Type B pancreatic cell (in vitro differentiated cells): ENCODE measurements at places on chromosomes 3 and 15. TPM values are rescaled to one million over a fixed set of nuclear protein-coding genes. Genes with fewer than 3 reads are reported as not detected.

DNA sequence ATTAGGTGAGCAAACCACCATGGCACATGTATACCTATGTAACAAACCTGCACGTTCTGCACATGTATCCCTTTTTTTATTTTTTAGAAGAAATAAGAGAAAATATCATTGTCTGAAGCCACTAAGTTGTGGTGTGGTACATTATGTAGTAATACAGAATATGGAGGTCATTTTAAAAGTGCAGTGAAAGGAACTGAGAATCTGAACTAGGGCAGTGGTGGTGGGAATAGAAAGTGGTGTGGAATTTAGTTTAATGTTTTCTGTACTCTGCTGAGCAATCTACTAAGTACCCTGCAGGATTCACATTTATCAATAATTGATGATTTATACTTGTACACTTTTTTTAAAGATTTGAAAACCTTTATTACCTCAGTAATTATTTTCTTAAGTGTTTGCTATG is 283.5 kb downstream of the CHL1 start:
- H3K4me3 ChIP-seq = no peak overlapping the region
- no peak overlapping the region for H3K27ac ChIP-seq
- H3K27me3 ChIP-seq = no peaks in the 10 kb centered on the region
- no peaks in the 10 kb centered on the region for H3K36me3 ChIP-seq

- peaks cover 10% of the 10 kb centered on the region for H3K4me1 ChIP-seq
- no peak overlapping the region for H3K4me3 ChIP-seq
- H3K36me3 ChIP-seq = no peaks in the 10 kb centered on the region
- no peaks in the 10 kb centered on the region for H3K27me3 ChIP-seq
These were observed 44.2 kb upstream of the ZBED2 start for GRCh38 chr3:111639316-111639715.

Gene NKTR
- 63.0 and 97.1 TPM in 2 replicates for total RNA-seq

Gene VWA5B2
- 23.7 and 38.7 TPM in 2 replicates for total RNA-seq

DNA sequence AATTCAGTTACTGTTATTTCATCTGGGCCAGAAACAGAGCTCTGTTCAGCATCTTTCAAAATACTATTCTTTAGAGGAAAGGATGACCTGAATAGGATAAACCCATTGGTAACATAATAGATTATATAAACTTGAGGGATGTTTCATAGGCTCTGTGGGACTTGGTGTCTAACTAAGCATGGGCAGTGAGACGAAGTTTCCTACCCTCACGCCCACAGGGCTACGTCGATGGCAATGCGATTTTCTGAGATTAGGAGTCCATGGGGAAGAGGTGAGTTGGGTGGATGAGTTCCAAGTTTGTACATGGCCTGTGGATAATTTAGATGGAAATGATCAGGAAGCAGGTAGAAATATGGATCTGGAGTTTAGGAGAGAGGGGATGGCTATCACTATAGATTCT is 115.2 kb upstream of the TBL1XR1 start:
- H3K4me3 ChIP-seq = no peak overlapping the region
- H3K27me3 ChIP-seq = no peaks in the 10 kb centered on the region
- no peak overlapping the region for H3K27ac ChIP-seq
- no peak for DNase-seq

- H3K27ac ChIP-seq = peak overlapping the region; percentile 76
- peaks cover 11% of the 10 kb centered on the region for H3K4me1 ChIP-seq
- H3K36me3 ChIP-seq = no peaks in the 10 kb centered on the region
- no peak for DNase-seq
These were observed 785 bp downstream of the MFSD1 start for GRCh38 chr3:158802409-158803268.

Gene LTF
- not detected in 2 replicates for total RNA-seq

Gene ACKR2
- total RNA-seq = 3.5 and 3.9 TPM in 2 replicates
